ENCODE measurements at places on chromosomes 3 and 15.

DNA sequence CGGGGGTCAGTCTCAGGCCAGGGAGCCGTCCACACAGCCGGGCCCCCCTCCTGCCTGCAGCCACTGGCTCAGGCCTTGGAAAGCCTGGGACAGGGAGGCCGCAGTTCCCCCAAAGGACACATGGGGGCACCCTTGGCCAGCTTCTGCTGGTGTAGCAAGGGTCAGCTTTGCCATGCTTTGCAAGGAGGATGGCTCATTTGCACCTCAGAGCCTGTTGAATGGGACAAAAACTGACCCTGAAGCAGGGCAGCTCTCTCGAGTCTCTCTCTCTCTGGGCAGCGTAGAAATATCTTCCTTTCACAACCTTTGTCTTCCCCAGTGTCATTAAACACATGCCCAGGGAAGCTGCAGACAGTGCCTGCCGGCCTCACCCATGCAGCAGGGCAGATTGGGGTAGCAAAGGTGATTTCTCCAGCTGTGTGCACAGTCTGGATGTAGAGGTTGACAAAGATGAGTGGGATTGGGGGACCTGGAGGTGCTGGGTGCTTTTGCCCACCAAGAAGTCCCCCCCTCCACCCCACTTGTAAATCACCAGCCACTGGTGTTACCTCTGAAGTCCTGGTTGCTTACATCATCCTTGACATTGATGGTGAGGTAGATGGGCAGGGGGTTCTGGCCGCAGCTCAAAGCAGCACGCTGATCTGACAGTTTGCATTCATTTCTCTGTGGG, 17.4 kb upstream of the EHD4 start:
- peak; percentile 86 for DNase-seq

DNA sequence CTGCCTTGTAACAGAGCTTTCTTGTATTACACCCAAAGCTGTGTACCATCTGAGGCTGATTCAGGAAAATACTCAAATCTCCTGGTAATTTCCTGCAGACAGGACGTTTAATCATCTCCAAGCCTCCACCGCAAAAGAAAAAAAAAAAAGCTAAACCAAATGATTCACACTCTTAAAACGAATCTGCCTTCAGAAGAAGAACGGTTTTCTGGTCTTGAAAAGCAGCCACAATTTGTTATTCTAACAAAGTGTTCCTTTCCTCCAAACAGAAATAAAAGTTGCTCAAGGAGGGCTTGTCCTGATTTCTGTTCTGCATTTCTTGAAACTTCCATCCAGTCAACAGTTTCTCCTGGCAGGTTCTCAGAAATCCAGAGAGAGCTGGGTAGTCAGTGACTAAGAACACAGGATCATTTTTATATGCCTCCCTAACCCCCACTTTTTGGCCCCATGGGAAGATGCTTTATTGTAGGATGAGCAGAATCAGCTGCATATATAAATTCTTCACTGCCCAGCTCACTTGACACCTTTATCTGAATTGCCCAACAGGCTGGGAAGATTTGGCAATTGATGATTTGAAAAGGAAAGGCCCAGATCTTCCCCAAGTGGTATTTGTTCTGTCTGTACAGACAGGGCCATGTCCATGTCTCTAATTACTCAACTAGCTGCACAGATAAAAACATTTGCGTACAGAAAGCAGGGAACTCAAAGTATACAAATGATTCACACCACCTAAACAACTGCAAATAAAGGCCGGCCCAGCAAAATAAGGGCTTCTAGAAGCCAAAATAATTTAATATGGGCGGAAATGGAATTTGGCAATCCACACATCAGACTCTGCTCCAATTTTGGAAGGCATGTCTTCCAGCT, 41.0 kb upstream of the PRICKLE2 start:
- no peak for DNase-seq

GRCh38 chr3:189258261-189258660, 86.5 kb downstream of the TPRG1 start:
- no peak for DNase-seq

- DNase-seq: no peak
Observed at GRCh38 chr3:148990236-148990635, 1.1 kb upstream of the GYG1 start.

GRCh38 chr15:68113273-68113672, 59.2 kb downstream of the PIAS1 start:
- DNase-seq: no peak

DNA sequence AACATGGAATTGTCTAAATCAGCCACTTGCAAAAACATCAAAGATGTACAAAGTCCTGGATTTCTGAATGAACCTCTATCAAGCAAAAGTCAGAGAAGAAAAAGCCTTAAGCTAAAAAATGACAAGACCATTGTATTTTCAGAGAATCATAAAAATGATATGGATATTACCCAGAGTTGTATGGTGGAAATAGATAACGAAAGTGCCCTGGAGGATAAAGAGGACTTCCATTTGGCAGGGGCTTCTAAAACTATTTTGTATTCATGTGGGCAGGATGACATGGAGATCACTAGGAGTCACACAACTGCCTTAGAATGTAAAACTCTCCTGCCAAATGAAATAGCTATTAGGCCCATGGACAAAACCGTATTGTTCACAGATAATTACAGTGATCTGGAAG, 29.3 kb downstream of the KNL1 start:
- DNase-seq: no peak

- DNase-seq: peak; percentile 66
Observed at GRCh38 chr3:15271785-15272381, 60.5 kb downstream of the SH3BP5 start.

- no peak for DNase-seq
Observed at GRCh38 chr3:152785051-152785450, 49.9 kb upstream of the P2RY1 start.

Measured in stimulated activated CD4-positive, alpha-beta T cell treated with anti-CD3 and anti-CD28 coated beads, Interleukin-1b, Interleukin-23, amount 100 ng/mL, for 48 hours (primary cell).